Nucleus accumbens (tissue), 56 donors: ENCODE measurements at places on chromosomes 5 and 9.

DNA sequence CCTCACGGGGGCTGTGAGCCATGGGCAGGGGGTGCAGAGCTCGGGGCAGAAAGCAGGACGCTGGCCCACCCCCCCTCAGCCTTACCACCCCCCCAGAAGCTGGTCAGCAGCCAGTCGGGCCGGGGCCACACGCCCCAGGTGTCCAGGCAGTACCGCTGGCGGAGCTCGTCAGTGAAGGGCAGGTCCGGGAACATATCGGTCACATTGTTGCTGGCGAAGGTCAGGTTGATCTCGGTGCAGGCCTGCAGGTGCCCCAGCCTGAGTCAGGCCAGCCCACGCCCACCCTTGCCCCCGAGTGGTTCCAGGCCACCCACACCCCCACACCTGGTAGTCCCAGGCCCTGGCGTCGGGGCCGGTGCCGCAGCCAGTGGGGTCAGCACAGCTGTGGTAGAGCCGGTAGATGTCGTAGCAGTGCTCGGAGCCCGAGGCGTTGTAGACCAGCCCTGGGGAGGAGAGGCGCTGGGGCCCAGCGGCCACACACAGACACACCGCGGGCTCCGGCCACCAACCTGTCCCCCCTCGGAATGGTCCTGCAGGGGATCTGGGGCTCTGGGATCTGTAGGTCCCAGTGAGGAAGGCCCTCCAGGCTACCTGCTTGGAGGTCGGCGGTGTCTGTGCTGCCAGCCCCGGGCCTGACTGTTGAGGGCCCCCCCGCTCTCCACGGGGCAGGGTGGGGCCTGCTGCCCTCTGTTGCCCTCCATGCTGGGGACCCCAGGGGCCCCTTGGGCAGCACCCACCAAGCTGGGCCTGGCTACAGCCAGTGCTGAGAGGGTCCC lies 2.6 kb downstream of the DPP7 start:
- no peak for DNase-seq

DNA sequence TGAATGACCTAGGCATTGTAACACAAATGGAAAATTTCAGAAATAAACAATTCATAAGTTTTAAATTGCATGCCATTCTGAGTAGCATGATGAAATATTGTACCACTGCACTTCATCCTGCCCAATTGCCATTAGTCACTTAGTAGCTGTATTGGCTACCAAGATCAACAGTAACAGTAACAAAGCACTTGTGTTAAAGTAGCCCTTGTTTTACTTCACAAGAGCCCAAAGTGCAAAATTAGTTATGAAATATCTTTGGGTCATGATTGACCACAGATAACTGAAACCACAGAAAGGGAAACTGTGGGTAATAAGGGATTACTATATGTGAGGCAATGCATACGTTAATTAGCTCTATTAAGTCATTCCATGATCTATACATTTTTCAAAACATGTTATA lies 33.3 kb upstream of the RORB start:
- DNase-seq, result no peak

GRCh38 chr9:133949486-133950061 lies 42.5 kb downstream of the VAV2 start:
- DNase-seq, result no peak

GRCh38 chr5:176131771-176132170 lies 106.5 kb upstream of the SIMC1 start:
- DNase-seq, result no peak

- no peak for DNase-seq
These were observed 58.6 kb upstream of the PPARGC1B start for GRCh38 chr5:149671544-149671943.
